ENCODE measurements at places on chromosomes 3 and 15.

DNA sequence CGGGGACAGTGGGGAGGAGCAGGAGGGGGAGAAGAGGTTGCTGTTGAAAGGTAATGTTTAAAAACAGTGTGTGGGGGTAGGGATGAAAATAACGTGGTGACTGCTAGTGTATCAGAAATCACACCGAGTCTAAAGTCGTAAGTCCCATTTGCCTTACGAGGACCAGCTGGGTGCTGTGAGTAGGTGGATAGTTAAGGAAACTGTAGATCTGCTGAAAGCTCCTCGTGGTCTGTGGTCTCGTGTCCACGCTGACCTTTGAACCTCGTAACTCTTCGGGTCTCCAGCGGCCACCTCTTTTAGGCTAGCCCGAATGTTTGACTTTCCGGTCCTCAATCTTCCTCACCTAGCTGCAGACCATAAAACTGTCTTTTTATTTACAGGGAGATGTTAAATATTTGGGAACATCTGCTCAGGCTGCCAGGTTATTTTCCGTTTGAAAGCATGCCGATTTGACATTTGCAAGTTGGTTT, 29.3 kb upstream of the ST3GAL6 start:
- H3K4me3 ChIP-seq = peak overlapping the region; percentile 25
- H3K4me1 ChIP-seq = no peaks in the 10 kb centered on the region
- H3K27ac ChIP-seq = no peak overlapping the region

GRCh38 chr15:74203914-74204431, 1.4 kb upstream of the STRA6 start:
- H3K4me3 ChIP-seq = no peak overlapping the region
- H3K27ac ChIP-seq = no peak overlapping the region
- no peaks in the 10 kb centered on the region for H3K4me1 ChIP-seq
- H3K36me3 ChIP-seq = no peaks in the 10 kb centered on the region
- no peak for DNase-seq
- H3K27me3 ChIP-seq = no peaks in the 10 kb centered on the region

GRCh38 chr3:52715714-52716305, 9.9 kb downstream of the SPCS1 start:
- H3K4me3 ChIP-seq = no peak overlapping the region
- no peaks in the 10 kb centered on the region for H3K4me1 ChIP-seq
- no peaks in the 10 kb centered on the region for H3K36me3 ChIP-seq
- DNase-seq = no peak
- H3K27me3 ChIP-seq = no peaks in the 10 kb centered on the region

DNA sequence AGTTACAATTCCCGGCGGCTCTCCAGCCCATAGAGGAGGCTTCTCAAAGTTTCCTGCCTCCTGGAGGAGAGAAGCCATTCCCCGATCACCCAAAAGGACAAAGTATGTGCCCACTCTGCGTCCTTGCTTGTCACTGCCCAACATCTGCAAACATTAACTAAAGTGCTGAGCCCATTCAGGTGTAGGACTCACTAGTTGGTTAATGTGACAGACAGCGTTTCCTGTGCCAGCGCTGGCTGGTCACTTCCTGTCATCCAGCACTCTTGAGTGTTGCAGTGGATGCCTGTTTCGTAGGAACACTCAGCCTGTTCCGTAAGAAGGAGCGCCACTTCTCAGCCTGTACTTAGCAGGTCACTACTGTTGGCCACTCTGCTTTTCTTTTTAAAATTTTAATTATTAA, 100.3 kb downstream of the APBA2 start:
- H3K27me3 ChIP-seq = no peaks in the 10 kb centered on the region
- no peak for DNase-seq
- no peak overlapping the region for H3K4me3 ChIP-seq
- H3K4me1 ChIP-seq = peaks cover 20% of the 10 kb centered on the region

Measured in naive thymus-derived CD4-positive, alpha-beta T cell (primary cell).